Fibroblast of the conjunctiva (primary cell): ENCODE measurements at places on chromosomes 3 and 15.
A peak's percentile ranks its signal among the peaks of the same experiment; 100 is the strongest.

GRCh38 chr15:76945494-76946093 is 14.0 kb downstream of the RCN2 start:
- no peak for DNase-seq

DNA sequence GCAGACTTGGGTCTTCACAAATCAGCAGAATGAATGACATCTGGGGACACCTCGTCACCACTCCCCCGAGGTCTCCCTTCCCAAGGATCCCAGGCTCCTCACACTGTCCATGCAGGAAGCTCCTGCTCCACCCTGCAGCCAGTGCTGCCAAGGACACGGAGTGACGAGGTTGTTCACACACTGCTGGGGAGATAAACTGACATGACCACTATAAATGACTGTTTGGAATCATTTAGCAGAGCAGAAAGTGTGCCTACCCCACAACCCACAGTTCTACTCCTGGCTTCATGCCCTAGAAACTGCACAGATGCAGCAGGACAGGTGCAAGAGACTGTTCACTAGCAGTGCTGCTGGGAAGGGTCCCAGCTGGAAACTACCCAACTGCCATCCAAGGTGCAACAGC is 19.7 kb upstream of the PRSS50 start:
- DNase-seq: no peak

DNA sequence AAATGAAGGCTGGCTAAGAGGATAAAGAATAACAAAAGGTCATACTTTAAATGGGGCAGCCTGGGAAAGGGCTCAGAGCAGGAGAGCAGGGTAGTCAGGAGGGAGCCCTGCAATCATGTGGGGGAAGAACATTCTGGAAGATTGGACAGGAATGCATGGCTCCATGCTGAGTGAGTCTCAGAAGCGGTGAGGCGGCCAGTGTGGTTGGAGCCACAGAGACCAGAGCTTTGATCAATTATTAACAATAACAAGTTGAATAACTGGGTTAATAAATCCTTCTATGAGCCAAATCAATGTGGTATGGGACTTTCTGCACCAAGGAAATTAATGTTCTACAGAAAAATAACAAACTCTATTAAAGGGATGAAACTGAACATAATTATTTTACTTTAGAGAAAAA is 57.9 kb upstream of the DCUN1D1 start:
- DNase-seq: no peak

DNA sequence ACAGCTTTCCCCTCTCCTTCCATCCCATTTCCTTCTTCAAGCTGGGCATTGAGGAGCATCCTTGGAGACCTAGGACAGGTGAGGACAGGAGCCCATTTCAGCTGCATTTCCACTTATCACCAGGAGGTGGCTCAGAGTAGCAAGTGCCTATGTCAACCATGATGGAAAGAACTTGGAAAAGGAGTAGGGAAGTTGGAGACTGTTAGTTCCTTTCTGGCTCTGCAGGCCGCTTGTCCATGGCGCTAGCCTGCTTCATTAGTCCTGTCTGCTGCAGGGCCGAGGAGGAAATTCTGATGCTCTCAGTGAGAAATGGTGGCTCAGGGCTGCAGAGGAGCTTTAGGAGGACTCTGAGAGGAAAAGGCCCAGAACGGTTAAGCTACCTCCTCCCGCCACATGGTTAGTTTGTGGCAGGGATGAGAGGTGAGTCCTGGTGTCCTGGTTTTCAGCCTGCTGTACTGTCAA is 7.0 kb upstream of the CD276 start:
- peak; percentile 57 for DNase-seq

DNA sequence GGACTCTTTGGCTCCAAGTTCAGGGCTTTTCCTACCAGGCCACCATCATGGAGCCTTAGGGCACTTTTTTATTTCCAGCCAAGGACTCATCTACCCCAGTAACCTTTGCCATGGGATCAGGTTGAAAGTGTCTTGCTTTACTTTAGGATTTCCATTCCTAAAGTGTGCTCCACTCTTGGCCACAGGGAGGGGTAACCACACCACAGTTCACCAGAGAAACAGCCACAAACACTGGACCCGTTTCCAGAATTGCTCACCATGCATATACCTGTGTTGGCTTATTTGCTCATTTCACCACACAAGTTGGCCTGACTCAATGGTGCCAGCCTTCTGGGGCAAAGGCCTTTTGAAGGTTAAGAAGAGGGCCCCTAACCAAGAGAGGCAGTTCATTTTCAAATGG is 70.6 kb upstream of the RAD18 start:
- no peak for DNase-seq

- no peak for DNase-seq
Measured at GRCh38 chr3:127699416-127700300, 26.9 kb downstream of the ABTB1 start.

GRCh38 chr3:123511084-123511483 is 62.2 kb upstream of the ADCY5 start:
- DNase-seq: no peak

- peak; percentile 87 for DNase-seq
Measured at GRCh38 chr3:194003114-194004057, 132.6 kb upstream of the HES1 start.

DNA sequence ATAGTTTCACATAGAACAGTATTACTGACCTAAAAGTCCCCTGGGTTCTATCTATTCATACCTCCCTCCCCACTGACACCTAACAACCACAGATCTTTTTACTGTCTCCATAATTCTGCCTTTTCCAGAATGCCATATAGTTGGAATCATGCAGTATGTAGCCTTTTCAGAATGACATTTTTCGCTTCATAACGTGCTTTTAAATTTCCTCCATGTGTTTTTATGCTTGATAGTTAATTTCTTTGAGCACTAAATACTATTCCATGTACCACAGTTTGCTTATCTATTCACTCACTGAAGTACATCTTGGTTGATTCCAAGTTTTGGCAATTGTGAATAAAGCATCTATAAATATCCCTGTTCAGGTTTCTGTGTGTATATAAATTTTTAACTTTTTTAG is 77.7 kb upstream of the GPR149 start:
- DNase-seq: no peak

DNA sequence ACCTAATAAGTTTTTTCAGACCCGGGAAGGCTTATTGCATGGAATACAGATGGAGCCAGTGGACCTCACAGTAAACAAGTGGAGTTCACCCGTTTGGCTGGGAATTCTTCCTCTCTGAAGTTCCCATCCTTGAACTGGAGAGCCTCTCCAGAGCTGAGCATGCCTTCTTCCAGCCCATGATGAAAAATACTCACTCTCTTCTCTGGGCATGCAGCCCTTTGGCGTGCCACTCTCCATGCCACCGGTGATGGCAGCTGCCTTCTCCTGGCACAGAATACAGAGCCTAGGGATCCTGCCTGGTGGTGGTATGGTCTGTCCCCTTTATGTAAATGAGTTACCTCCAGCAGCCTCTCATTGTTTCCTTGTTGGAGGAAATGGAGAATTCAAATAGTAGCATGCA is 150.8 kb downstream of the LEKR1 start:
- DNase-seq: no peak

DNA sequence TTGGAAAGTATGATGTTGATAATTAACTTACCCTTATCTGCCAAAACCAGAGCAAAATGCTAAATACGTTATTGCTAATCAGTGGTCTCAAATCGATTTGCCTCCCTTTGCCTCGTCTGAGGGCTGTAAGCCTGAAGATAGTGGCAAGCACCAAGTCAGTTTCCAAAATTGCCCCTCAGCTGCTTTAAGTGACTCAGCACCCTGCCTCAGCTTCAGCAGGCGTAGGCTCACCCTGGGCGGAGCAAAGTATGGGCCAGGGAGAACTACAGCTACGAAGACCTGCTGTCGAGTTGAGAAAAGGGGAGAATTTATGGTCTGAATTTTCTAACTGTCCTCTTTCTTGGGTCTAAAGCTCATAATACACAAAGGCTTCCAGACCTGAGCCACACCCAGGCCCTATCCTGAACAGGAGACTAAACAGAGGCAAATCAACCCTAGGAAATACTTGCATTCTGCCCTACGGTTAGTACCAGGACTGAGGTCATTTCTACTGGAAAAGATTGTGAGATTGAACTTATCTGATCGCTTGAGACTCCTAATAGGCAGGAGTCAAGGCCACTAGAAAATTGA is 59.7 kb downstream of the DCUN1D1 start:
- DNase-seq: peak; percentile 8

GRCh38 chr3:8519156-8519555 is 17.5 kb downstream of the LMCD1 start:
- DNase-seq: peak; percentile 69

GRCh38 chr3:66377800-66378199 is 123.0 kb downstream of the LRIG1 start:
- DNase-seq: no peak

- no peak for DNase-seq
Measured at GRCh38 chr3:155334215-155334913, 40.9 kb upstream of the STRIT1 start.

- DNase-seq: no peak
Measured at GRCh38 chr3:64824394-64824909, 136.7 kb upstream of the ADAMTS9 start.

DNA sequence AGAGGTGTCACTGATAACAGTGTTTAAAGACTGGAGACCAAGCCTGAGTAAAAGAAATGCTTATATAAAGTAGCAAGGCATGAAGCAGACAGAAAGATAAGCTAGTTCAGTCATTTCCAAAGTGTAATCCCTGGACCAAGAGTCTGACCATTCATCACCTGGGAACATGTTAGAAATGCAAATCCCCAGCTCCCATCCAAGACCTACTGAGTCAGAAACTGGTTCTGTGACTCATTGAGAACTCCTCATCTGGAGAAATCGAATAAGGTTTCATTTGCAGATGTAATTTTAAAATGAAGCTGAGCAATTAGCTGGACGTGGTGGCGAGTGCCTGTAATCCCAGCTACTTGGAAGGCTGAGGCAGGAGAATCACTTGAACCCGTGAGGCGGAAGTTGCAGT is 473.9 kb upstream of the UBE2E2 start:
- DNase-seq: no peak

GRCh38 chr15:89021224-89021623 is 67.0 kb upstream of the ABHD2 start:
- DNase-seq: no peak

GRCh38 chr3:33047842-33048834 is 48.8 kb downstream of the GLB1 start:
- DNase-seq: no peak

DNA sequence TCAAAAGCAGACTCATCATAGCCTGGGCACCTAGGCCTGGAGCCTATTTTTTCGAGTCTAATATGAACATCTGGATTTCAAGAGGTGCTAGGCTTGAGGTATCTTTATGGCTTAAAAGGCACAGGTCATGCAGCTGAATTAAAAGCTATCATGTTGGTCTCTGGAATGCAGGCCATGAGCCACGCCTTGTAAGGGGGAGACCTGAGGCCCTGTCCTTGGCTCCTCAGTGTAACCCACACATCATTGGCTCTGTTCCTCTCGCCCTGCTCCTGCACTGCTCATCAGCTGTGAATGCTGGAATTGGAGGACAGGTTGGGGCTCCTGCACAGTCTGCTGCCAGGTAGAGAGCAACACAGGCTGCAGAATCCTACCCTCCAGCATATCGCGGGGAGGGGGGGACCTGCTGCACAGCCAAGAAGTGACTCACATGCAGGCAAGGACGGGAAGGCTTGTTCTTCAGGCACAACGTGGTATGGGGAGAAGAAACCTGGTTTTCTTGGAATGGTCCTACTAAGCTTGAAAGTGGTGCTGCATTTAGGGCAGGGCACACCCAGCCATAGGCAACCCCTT is 146.0 kb downstream of the CHST2 start:
- DNase-seq: no peak

- no peak for DNase-seq
Measured at GRCh38 chr15:51080286-51080685, 14.4 kb downstream of the TNFAIP8L3 start.

DNA sequence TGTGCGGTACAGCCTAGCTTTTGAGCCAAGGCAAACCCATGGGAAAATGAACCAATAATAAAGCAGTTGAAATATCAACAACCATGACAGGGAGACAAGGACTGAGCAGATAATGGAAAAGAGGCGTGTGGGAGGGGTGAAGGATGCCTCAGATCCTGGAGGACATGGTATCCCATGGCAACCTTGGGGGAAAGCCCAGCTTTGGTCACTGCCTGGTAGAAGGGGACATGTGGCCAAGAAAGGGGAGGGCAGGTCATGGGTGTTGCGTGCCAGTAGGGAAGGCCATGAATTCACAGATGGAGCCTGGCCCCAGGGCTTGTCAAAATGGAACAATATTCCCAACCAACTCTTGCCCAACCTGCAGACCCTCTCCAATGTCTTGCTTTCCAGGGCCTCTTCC is 140.5 kb upstream of the SMAD3 start:
- no peak for DNase-seq

DNA sequence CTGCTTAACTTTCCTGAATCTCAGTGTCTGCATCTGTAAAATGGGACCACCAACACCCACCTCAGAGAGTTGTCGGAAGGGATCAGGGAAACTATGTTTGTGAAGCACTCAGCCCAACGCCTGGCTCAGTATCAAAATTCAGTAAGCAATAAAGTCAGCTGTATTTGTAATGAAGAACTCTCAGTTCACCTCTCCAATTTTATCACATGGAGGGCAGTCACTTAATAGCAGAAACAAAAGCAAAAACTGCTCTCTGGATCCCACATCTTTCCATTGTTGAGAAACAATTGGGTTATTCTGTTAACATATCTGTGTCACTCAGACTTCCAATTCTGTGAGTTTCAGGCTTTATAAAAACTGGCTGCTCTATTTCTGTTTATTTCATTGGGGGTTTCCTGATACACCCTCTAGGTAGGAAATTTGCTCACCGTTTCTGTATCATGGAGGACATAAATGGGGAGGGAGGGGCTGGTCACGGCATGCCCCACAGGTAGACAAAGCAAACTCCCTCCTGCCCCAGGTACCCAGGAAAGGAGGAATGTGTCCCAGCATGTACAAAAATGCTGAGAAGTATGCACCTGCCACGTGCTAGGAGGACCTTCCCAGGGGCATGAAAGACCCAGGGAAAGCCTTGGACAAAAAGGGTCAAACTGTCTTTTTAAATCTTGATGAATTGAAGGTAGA is 81.4 kb upstream of the LMOD3 start:
- DNase-seq: no peak

DNA sequence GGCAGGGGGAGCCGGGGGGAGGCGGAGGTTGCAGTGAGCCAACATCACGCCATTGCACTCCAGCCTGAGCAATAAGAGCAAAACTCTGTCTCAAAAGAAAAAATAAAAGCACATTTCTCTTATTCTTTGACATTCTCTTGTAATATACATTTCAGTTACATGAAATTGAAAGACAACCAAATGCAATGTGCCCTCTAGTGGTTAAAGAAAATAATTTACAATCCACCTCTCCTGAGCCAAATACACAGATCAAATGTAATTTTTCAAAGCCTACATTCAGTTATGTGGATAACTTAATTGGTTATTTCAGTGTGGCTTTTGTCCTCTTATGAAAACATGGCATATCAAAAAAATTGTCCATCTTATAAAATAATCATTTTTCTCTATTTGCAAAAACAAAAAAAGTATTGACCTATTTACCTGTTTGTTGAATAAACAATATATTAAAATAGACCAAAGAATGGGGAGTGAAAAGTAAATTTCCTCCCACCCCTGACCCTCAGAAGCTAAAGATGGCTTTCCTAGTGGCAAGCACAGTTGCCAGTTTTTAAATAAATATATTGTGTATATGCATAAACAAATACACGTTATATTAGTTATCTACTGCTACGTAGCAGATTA is 14.2 kb upstream of the U2SURP start:
- DNase-seq: no peak
